ENCODE measurements at places on chromosomes 7 and 10. TPM values are rescaled to one million over a fixed set of nuclear protein-coding genes. Genes with fewer than 3 reads are reported as not detected.

Gene NET1
- 139 TPM for polyA plus RNA-seq

Gene TAS2R5
- polyA plus RNA-seq, result 8.2 TPM

Gene LRMDA
- polyA plus RNA-seq, result 18.0 TPM

Gene KCNIP2
- 6.2 TPM for polyA plus RNA-seq

Gene ADAM22
- 14.2 TPM for polyA plus RNA-seq

Gene AKR1C8
- 0.20 TPM for polyA plus RNA-seq

Gene GPNMB
- polyA plus RNA-seq, result 22.1 TPM

Gene ASB15
- 2.5 TPM for polyA plus RNA-seq

Gene C7orf33
- polyA plus RNA-seq, result not detected

Gene LRRC17
- polyA plus RNA-seq, result 73.0 TPM

Gene PLEKHS1
- 0.38 TPM for polyA plus RNA-seq

Gene TMEM72
- 68.0 TPM for polyA plus RNA-seq

Gene COL17A1
- polyA plus RNA-seq, result 0.63 TPM

Gene CASD1
- 63.4 TPM for polyA plus RNA-seq

Gene CLDN3
- polyA plus RNA-seq, result 21.7 TPM

Gene SPDYE18
- polyA plus RNA-seq, result 0.85 TPM

Gene FAM25G
- polyA plus RNA-seq, result 0.57 TPM

Gene PDGFA
- polyA plus RNA-seq, result 43.2 TPM

Gene TMEM229A
- 0.13 TPM for polyA plus RNA-seq

Gene KLF6
- polyA plus RNA-seq, result 55.3 TPM

Gene PVRIG
- 9.7 TPM for polyA plus RNA-seq

Gene RTKN2
- polyA plus RNA-seq, result 20.0 TPM

Gene CISD1
- 56.1 TPM for polyA plus RNA-seq

Gene RBP4
- 1.00 TPM for polyA plus RNA-seq

Gene WDR37
- polyA plus RNA-seq, result 21.0 TPM

Gene CLDN4
- polyA plus RNA-seq, result 56.5 TPM

Gene RNF133
- 0.18 TPM for polyA plus RNA-seq

Gene C1QL3
- 0.40 TPM for polyA plus RNA-seq

Gene ANKRD7
- 4.3 TPM for polyA plus RNA-seq

Gene CDK5
- polyA plus RNA-seq, result 17.8 TPM

Gene LLCFC1
- polyA plus RNA-seq, result 1.5 TPM

Gene PHYHIPL
- 15.9 TPM for polyA plus RNA-seq

Gene UCMA
- not detected for polyA plus RNA-seq

Gene AZGP1
- polyA plus RNA-seq, result 51.8 TPM

Gene ANTXRL
- not detected for polyA plus RNA-seq

Gene OPN1SW
- 2.2 TPM for polyA plus RNA-seq

Gene CUX1
- polyA plus RNA-seq, result 101 TPM

Gene SLC26A3
- polyA plus RNA-seq, result 0.10 TPM

Gene LIPM
- not detected for polyA plus RNA-seq

Gene PLCE1
- polyA plus RNA-seq, result 43.0 TPM

Gene IL15RA
- polyA plus RNA-seq, result 1.8 TPM

Gene TAS2R41
- polyA plus RNA-seq, result not detected

Gene CLRN3
- 22.5 TPM for polyA plus RNA-seq

Gene EMX2
- 177 TPM for polyA plus RNA-seq

Gene FAM131B
- 2.1 TPM for polyA plus RNA-seq

Data from left kidney (tissue), 8 donors.